ENCODE measurements at places on chromosomes 7 and 10.

- DNase-seq = no peak
These were observed 630.6 kb downstream of the GRID1 start for GRCh38 chr10:85735997-85736396.

DNA sequence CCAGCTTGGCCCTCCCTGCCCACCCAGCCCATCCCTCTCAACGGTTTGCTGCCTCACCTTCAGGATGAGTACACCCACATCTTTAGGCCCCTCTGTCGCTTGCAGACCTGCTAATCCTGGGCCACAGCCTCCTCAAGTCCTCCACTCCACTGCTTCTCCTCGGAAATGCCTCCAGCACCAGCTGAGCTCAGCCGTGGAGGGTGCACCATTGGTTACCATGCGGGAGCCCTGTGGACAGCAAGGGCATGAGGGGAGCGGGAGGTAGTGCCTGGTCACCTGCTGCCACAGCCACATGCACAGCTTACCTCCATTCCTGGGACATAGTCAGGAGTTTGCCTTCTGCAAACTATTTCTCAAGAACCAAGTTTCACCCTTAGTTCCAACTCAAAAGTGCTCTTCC lies 286.3 kb upstream of the ZMIZ1 start:
- no peak for DNase-seq

DNA sequence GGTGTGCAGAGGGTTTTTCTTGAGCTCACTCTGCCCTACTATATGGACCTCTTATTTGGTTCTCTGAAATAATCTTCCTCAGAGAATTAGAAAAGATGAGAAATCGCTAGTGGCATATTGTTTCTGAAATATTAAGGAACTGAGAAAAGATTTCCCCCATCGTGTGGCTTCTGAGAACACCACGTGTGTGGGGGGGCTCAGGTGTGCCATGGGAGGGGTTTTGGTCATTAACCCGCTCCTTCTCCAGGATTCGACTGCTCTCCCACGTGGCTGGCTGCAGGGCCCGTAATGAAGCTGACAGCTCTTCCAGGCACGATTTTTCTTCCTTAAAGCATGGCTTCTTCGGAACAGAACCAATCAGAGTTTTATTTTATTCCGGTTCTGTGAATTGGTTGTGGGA lies 67.7 kb downstream of the XRCC2 start:
- no peak for DNase-seq

- no peak for DNase-seq
These were observed 49.5 kb upstream of the TMEM140 start for GRCh38 chr7:135098391-135098790.

- no peak for DNase-seq
These were observed 14.6 kb upstream of the RPEL1 start for GRCh38 chr10:103231047-103231551.

- no peak for DNase-seq
These were observed 152.5 kb downstream of the PRKAG2 start for GRCh38 chr7:151724250-151724915.

DNA sequence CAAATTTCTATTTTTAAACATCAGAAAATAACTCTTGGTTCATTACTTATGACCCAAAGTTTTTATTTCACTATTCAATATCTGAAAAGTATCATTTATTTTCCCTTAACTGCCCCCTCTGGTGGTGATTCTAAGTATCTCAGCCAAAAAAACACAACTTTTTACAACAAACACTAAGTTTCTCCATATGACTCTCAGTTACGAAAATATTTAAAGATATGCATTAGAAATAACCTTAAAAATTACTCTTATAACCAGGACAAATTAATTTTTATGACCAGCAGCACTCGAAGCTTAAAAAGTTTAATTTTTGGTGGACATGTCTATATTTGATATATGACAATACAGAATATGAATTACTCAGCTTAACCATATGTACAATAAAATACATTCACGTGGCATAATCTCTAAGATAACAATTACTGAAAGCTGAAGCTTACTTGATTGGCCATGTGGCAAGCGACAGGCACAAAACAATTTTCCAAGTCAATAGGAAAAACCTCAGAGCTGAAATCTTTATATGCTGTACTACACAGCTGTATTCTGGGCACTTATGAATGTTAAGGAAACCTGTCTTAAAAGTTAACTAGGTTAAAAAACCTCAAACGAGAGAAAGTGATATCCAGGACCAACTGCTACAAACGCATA lies 2.3 kb downstream of the HNRNPA2B1 start:
- DNase-seq = no peak

- DNase-seq = no peak
These were observed 18.5 kb downstream of the PARP12 start for GRCh38 chr7:140044251-140044650.

- DNase-seq = no peak
These were observed 21.9 kb downstream of the FRA10AC1 start for GRCh38 chr10:93680412-93681047.

DNA sequence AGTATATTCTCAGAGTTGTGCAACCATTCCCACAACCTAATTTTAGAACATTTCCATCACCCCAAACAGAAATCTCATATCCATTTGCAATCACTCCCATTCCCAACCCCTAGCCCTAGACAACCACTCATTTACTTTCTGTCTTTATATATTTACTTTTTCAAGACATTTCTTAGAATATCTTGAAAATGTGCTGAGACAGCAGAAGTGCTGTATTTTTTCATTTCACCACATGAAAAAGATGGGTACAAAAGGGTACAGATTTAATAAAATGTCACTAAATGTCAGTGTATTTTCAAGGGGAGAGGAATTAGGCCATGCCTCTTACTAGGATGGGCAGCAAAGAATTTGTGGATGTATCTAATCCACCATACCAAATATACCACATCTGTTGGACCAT lies 51.6 kb upstream of the CCDC6 start:
- no peak for DNase-seq

- DNase-seq = no peak
These were observed 290.3 kb downstream of the CDK14 start for GRCh38 chr7:90886416-90886815.

DNA sequence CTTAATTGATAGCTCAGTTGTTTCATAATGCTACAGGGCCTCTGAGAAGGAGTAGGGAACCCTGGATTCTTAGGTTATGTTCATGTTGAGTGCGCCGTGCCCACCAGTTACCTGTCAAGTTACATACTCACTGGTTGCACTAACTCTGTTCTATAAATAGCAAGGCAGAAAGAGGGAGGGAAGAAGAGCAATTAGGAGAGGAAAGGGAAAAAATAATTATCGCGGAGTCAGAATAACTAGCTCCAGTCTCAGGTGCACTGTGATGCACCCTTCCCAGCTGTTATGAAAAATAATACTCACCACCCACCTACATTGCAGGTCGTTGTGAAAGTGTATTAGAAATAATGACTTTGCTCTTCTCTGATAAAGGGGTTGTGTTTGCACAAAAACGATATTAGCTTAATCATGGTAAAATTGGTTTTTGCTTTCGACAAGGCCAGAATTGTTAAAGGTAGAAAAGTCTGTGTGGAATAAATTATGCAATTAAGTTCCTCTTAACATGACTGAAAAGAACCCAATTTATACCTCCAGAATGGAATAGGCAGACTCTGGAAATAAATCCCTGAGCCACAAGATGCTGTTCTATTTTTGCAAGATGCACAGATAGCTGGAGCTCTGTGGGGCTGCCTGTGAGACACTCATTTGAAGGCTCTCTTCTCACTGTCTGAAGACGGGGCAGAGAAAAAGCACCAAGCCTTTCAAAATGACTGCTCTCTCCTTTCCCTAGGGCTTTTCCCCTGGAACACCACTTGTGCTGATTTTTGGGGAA lies 137.6 kb upstream of the PITRM1 start:
- no peak for DNase-seq

- DNase-seq = no peak
These were observed 90.9 kb downstream of the DNAJC1 start for GRCh38 chr10:21912625-21913024.

DNA sequence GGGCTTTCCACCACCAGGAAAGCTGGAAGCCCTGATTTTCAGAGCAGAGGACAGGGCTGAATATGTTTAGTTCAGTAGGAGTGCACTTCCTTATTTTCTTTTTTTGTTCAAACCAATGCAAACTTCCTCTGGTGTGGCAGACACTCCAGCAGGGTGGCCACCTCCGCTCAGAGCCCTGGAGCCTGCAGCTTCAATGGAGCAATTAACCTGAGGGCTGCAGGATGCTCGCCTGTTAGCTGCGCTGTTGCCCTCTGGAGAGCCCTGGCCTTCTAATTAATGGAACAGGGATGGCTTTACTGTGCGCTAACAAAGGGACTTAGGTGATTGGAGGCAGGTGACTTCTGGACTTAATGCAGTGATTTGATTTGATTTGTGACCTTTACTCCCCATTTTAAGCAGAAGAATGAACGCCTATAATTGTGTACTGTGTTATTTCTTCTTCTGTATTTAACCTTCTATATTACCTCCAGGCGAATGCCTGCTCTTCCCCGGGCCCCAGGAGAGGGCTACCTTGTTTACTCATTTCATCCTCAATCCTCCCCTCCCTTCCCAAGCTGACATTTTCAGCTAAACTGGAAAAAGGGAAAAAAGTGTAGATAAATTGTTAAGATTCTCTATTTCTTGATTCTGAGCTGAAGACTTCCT lies 123.0 kb upstream of the CTBP2 start:
- no peak for DNase-seq
